ENCODE measurements at places on chromosomes 6 and 20.

DNA sequence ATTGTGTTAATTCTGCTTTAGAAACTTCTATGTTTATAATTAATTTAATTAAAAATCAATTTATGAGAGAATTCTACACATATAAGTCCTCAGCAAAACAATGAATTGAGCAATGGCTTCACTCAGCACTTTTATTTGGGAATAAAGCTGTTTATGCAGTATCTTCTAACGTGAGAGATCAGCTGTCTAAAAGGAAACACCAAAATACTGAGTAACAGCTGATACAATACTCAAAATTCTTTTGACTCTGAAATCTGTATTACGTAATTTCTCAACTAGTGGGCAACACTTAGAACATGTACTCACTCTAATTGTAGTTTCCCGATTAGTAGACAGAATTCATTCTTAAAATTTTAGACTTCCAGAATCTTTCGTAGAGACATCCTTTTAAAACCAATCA is 49.8 kb downstream of the MAP3K7 start:
- DNase-seq, result peak; percentile 44

GRCh38 chr6:168047841-168048723 is 30.9 kb downstream of the FRMD1 start:
- DNase-seq, result no peak

- peak; percentile 76 for DNase-seq
Measured at GRCh38 chr20:10314198-10314597, 95.6 kb downstream of the SNAP25 start.

- DNase-seq, result no peak
Measured at GRCh38 chr6:143696664-143697000, 18.9 kb downstream of the PHACTR2 start.

DNA sequence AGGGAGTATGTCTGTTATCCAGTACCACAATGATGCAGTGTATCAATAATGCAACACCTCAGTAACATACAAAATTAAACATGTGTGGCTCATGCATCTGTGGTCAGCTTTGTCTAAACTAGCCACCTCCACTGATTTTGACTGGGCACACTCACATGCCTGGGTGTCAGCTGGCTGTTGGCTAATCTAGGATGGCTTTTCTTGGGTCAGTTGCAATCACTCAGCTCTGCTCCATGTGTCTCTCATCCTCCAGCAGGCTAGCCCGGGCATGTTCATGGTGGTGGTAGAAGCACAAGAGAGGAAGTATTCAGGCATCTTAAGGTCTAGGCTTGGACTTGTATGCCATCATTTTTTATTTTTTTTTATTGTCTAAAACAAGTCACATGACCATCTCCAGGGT is 59.3 kb upstream of the JAG1 start:
- no peak for DNase-seq

DNA sequence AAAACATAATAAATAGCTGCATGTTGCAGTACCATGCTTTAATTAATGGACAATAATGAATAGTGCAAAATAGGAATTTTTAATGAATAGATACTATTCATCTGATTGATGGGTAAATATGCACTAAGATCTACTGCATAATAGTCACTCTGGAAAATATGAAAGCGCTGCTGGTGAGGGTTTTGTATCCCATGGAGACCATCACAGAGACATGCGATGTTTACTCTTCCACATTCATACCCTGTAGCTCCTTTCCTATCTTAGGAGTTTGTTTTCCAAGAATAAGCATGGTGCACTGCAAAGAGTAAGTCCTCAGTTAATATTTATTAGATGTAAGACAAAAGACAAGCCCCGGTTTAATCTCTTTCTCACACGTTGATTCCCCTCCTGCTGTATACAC is 81.4 kb downstream of the NRSN1 start:
- no peak for DNase-seq

DNA sequence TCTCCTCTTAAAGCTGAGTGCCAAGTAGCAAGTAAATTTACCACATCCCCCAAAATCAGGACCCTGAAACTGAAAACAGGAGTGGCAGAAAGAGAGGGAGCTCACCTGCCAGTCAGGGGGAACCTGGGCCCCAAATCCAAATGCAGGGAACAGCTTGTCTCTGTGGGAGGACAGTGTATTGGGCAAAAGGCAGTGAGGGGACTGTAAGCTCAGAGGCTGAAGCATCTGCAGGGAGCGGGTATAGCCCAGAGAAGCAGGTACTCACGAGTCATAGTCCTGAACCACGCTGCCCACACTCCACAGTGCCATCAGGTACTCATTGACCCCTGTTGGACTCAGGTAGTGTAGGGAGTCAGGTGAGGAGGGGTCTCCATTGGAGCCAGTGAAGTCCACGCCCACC is 15.0 kb downstream of the SPAG4 start:
- DNase-seq, result no peak

DNA sequence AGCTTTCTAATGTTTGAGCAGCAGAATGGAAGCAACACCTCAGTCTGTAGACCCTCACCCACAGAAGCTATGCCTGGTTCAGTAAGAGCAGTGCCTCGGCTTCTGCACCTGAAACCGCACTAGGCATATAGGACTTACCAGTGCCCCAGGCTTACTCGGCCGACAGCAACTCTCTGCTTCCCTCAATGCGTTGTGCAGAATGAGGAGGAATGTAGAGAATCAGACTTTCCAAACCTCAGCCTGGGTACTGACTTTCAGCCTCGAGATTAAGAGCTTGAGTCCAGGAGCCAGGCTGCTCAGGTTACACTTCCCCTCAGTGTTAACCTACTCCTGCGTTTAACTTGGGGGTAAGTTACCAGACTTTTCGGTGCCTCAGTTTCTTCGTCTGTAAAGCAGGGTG is 8.6 kb downstream of the EYA2 start:
- no peak for DNase-seq

DNA sequence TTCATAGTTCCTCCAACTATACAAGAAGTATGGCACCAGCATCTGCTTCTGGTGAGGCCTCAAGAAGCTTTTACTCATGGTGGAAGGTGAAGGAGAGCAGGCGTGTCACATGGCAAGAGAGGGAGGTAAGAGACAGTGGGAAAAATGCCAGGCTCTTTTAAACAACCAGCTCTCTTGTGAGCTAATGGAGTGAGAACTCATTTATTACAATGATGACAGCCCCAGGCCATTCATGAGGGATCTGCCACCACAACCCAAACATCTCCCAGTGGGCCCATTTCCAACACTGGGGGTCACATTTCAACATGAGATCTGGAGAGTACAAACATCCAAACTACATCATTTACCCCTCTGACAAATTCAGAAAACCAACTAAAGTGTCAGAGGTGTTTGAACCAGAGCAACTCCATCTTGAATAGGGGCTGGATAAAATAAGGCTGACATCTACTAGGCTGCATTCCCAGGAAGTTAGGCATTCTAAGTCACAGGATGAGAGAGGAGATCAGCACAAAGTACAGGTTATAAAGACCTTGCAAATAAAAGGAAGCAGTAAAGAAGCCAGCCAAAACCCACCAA is 2.2 kb upstream of the UBD start:
- DNase-seq, result no peak

DNA sequence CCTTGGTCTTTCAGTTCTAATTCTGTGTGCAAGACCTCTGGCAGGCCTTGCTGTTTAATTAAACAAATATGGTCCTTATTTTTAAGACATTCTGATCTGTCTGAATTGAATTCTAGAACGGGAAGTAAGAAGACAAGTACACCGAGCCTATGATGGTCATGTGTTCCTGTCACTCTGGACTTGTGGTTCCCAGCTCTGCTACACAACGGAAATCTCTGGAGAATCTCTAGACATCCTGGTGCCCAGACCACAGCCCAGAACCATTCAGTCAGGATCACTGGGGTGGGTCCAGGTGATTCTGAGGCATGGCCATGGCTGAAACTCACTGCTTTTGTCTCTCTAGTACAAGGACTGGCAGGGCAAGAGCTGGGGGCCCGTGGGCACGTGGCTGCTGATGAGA is 15.9 kb upstream of the KCNK16 start:
- no peak for DNase-seq

DNA sequence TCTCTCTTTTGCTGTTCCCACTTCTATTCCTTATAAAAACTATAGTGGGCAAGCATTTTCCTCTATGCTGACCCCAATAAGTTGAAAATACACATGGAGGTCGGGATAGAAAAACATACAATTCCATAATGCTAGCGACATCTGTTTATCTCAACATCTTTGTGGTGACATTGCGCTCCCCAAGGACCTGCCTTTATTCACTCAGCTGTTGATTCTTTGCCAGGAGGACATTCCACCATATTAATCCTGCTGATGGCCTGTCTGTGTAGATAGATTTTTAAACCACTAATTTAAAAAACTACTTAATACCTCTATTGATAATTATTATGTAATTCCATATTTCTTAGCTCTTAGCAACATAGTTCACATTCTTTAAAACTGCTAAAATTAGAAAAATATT is 555.3 kb upstream of the MAP3K7 start:
- peak; percentile 1 for DNase-seq

DNA sequence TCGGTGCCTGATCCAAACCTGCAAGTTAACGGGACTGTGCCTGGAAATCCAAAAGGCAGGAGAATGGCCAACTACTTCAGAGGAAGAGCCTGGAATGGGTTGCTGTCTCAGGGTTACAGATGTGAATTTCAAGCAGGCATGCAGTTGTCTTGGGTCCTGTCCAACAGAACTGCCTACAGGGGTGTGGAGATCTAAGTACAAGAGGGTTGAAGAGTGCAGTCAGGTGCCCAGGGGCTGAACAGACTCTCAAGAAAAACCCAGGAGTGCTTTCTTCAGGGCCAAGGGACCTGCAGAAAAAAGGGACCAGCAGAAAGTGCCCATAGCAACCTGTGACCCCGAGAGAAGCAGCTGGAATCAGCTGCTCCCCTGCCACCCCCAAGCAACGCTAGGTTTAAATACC is 71.0 kb downstream of the PREP start:
- no peak for DNase-seq

DNA sequence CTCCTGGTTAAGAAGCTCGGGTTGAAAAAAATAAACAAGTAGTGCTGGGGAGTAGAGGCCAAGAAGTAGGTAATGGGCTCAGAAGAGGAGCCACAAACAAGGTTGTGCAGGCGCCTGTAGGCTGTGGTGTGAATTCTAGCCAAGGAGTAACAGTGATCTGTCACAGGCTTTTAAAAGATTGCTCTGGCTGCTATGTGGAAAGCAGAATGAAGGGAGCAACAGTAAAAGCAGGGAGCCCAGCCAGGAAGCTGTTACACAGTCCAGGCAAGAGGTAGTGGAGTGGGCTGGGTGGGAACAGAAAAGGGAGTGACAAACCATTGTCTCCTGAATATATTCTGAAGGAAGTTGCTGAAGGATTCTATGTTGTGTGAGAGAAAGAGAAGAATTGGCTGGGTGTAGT is 2.0 kb downstream of the HFE start:
- no peak for DNase-seq

GRCh38 chr20:49964964-49965780 is 17.6 kb upstream of the SNAI1 start:
- DNase-seq, result no peak

DNA sequence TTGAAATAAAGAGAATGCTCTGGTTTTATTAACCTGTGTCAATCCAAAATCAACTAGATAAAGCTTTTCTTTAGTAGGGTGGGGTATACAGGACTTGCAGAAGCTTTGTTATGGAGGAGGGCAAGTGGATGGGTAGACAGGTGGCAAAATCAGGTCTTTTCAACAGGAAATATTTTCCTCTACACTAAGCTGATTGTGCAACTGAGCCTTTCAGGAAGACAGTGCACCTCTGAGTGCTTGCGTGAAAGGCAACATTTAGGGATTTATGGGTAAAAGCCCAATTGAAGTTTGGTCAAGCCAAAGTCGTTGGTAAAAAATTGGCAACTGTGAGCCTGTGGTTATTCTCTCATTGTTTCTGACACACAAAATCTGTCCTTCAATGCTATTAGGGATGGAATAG is 23.8 kb upstream of the TUBB2A start:
- DNase-seq, result no peak

Measured in fibroblast of skin of right biceps (primary cell).